Ecto neural progenitor cell (in vitro differentiated cells): ENCODE measurements at places on chromosomes 12 and 14.

- DNase-seq: no peak
These were observed 885 bp upstream of the HOXC10 start for GRCh38 chr12:53983950-53984572.

- no peak for DNase-seq
These were observed 63.2 kb upstream of the INSM2 start for GRCh38 chr14:35470755-35471154.

GRCh38 chr14:53106768-53107167 lies 46.4 kb downstream of the DDHD1 start:
- DNase-seq: no peak

GRCh38 chr12:19757317-19757877 lies 318.1 kb downstream of the AEBP2 start:
- no peak for DNase-seq

DNA sequence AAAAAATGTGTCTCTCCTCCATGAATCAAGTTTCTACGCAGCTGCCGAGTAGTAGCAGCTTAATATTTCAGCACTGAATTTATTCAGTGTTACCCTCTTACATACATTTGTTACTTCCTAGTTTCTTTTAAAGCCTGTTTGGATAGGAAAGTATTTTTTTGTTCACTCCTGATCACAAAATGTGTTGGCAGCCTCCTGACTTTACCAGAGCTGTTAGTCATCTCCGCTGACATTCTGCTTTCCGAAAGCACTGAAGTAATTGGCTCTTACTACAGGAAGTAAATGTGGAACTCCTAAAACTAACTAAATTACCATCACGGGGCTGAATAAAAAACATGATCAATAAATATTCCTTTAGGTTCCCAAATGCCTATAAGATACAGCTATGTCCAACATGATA lies 225.5 kb downstream of the EPS8 start:
- no peak for DNase-seq

GRCh38 chr14:104777808-104778249 lies 17.7 kb downstream of the AKT1 start:
- DNase-seq: no peak

DNA sequence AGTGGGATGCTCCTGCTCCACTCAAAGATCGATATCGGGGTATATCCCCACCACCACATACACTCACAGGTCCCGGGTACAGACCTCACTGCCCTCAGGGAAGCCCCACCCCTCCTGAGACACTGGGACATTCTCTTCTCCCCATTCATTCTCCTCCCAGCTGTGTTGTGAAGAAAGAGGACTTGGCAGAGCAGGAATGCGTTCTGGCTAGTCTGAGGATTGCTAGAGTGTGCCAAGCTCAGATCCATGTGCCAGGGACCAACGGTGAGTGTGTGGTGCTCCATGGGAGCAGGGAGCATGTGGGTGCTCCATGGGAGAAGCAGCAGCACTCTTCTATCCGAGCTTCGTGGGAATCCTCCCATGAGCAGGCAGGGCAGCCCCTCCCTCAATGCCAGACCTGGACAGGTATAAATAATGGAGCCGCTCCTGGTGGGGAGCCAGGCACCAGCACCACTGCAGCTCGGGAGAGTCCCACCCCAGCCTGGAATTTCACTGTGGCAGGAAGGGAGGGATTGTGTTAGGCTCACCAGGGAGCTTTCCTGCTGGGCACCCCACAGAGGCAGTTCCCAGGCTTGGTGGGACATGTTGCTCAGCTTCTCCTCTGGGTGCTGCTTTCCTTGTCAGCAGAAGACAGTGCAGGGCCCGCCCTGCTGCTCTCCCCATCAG lies 2.3 kb upstream of the KRT5 start:
- DNase-seq: peak; percentile 38

GRCh38 chr14:104290058-104290667 lies 151.8 kb downstream of the KIF26A start:
- peak; percentile 43 for DNase-seq

GRCh38 chr12:31832740-31833729 lies 104.2 kb upstream of the AMN1 start:
- DNase-seq: no peak

DNA sequence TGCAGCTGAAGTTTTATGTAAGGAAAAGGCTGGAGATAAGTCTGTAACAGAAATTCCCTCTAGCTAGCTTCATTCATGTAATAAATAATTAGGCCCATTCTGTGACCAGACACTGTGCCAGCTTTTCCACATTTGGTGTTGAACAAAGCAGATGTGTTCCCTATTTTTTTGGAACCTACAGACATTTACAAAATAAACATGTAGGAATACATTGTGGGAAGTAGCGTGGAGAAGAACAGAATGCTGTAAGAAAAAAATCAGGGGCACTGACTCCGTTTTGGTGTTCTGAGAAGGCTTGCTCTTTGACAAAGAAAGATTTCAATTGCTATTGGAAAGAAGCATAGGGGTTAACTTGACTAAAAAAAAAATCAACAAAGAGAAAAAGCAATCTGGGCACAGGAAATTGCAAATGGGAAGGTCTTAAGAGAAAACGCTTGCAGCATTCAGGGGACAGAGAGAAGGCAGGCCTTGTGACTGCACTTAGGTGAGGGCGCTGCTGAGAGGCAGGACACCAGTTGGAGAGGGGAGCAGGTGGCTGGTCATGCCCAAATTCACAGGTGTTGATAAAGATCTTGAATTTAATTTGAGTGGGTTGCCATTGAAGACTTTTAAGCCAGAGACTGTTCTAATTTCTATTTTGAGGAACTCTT lies 4.0 kb downstream of the FAR2 start:
- no peak for DNase-seq

DNA sequence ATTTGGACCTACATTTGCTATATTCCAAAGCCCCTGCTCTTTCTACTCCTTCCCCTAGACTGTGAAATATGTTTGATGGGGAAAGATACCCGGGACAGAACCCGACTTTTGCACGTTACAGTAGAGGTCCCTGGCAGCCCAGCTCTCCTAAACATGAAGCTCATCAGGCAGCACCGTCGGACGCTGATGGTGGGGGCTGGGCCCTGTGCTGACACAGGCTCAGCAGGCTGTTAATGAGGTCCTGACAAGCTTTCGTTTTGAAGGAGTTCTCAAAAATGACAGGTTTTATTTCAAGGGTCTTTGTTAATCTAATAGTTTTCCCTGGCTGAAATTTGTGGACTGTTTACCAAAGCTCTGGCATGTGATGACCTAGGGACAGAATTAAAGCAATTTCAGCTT lies 102.3 kb downstream of the SLC25A47 start:
- DNase-seq: no peak

DNA sequence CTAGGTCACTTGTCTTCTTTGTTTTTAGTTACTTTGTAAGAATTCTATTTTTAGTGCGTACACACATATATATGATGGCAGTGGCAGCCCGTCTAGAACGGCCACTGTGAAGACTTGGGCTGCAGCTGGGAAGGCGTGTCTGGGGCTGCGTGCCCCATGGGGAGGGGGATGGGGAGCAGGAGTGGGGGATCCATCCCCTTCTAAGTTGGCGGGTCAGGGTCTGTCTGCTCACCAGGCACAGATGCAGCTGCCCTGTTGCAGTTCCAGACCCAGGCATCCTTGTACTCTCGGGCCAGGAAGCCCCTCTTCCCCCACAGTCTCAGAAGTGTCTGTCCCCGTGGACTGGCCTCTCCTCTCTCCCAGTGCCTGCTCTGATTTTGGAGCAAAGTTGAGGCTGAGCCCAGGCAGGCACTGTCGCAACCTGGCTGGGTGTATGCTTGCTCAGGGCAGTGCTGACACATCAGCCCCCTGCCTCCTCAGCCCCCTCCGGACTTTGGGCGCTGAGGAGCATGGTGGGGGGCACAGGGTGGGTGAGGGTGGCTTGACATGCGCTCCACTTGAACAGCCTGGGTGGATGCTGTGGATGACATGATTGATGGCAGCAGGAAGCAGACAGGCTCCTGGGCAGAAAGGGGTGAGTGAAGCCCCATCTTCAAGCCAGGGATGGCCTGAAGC lies 271.2 kb upstream of the NAV3 start:
- no peak for DNase-seq

DNA sequence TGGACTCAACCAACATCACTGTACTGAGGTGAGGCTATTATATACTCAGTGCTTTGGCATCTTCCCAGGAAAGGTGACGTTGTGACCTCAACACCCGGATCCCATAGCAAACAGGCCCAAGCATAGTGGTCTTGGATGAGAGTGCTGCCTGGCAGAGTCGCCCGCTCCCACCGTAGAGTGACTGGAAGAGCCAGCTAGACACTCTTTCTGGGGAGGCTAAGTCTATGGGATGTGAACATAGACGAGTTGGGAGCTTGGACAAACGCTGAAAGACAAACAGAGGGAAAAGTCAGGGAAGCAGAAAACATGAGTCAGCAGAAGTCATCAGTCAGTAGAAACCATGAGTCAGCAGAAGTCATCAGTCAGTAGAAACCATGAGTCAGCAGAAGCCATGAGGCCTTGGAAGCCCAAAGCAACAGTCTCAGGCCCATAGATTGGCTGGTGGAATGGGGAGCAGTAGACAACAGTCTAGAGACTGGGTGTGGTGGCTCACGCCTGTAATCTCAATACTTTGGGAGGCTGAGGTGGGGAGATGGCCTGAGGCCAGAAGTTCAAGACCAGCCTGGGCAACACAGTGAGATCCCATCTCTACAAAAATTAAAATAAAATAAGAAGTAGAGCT lies 66.4 kb upstream of the MAP1LC3B2 start:
- DNase-seq: no peak

GRCh38 chr14:58189176-58189575 lies 10.8 kb upstream of the ACTR10 start:
- DNase-seq: no peak

GRCh38 chr12:65492998-65493912 lies 214.8 kb downstream of the MSRB3 start:
- DNase-seq: no peak

DNA sequence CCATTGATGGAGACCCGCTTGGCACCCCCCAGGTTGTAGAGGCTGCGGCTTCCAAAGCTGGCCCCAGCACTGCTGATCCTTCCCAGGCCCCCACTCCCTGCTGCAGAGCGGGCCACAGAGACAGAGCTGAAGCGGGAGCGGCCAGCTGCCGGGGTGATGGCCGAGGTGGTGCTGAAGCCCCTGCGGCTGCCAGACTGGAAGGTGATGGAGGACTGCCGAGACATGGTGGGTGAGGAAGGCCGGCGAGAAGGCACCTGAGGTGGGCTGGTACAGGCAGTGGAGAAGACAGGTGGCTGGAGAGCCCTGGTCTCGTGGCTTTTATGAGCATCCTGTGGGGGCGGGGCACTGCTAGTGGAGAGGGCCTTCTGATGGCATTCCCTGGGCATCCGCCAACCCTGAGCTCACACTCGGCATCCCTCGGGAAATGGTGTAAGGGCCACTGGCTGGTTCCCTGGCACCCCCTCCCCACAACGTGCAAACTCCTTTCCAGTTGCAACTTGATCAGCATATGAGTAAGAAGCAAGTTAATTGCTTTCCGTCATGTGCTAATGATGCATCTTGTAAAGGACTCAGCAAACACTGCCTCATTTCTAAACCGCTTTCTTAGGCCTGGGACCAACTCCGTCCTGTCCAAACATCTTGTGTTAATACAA lies at the start of gene KRT75:
Gene KRT75 (minus strand): TSS at position 291 of the 653 bp plus-strand sequence. CDS start 67 bp downstream, at position 224.
- DNase-seq: peak; percentile 43

GRCh38 chr12:109743076-109743910 lies 29.7 kb downstream of the FAM222A start:
- peak; percentile 47 for DNase-seq

DNA sequence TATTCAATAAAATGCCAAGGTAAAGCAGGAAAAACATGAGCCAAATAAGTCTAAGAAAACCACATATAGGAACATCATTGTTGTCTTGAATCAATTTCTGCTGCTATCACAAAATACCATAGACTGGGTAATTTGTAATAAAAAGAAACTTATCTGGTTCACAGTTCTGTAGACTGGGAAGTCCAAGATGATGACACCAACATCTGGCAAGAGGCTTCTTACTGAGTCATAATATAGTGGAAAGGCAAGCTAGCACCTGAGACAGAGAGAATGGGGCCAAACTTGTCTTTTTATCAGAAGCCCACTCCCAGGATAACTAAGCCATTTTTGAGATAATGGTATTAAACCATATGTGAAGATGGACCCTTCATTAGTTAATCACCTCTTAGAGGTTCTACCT lies 975.9 kb downstream of the FLRT2 start:
- no peak for DNase-seq
